ENCODE measurements at places on chromosomes 11 and 22.
A peak's percentile ranks its signal among the peaks of the same experiment; 100 is the strongest.

- peak; percentile 58 for DNase-seq
Measured at GRCh38 chr11:1830322-1831223, 4.2 kb upstream of the SYT8 start.

GRCh38 chr11:3920148-3920852 lies 64.8 kb downstream of the STIM1 start:
- no peak for DNase-seq

GRCh38 chr11:118914178-118914918 lies 11.4 kb downstream of the BCL9L start:
- DNase-seq, result peak; percentile 73

DNA sequence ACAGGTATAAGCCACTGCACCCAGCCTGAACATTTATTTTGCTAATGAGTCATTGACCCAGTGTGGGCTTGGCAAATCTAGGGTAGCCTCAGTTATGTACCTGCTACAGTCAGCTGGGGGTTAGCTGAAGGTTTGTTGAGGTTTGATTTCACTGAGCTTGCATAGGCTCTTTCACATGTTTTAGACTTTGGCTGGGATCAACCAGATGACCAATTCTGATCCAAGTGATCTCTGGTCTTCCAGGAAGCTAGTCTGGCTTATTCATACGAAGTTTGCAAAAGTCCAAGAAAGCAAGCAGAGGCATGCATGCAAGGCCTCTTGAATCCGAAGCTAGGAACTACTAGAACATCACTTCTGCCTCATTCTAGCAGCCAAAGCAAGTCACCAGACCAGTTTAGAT lies 21.0 kb downstream of the SERPING1 start:
- DNase-seq, result no peak

- no peak for DNase-seq
Measured at GRCh38 chr11:111674941-111675340, 72.7 kb downstream of the SIK2 start.

DNA sequence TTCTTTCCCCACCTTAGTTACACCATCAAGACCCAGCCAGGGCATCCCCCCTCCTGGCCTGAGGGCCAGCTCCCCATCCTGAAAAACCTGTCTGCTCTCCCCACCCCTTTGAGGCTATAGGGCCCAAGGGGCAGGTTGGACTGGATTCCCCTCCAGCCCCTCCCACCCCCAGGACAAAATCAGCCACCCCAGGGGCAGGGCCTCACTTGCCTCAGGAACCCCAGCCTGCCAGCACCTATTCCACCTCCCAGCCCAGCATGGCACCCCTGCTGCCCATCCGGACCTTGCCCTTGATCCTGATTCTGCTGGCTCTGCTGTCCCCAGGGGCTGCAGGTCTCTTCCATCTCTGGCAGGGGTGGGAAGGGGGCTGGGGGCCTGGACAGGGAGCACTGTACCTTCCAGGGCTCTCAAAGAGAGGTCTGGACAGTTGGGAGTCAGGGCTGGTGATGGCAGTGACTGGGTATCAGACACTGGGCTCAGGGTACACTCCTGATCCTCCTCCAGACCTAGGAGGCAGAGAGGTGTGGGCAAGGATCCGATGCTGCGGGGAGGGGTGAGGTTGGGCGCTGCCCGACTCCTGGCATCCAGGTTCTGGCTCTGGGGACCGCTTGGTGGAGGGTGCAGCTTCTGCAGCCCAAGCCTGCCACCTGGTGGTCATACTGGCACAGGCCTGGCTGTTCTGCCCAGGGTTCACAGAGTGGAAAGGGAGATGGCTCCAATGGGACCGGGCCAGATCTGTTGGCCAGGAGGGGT lies at the start of gene UPK2:
UPK2 (plus strand) TSS at position 205 of the 753 bp plus-strand sequence; CDS start at position 258, 53 bp downstream.
- DNase-seq, result peak; percentile 89

- peak; percentile 4 for DNase-seq
Measured at GRCh38 chr11:103325686-103326069, 216.5 kb downstream of the DYNC2H1 start.

DNA sequence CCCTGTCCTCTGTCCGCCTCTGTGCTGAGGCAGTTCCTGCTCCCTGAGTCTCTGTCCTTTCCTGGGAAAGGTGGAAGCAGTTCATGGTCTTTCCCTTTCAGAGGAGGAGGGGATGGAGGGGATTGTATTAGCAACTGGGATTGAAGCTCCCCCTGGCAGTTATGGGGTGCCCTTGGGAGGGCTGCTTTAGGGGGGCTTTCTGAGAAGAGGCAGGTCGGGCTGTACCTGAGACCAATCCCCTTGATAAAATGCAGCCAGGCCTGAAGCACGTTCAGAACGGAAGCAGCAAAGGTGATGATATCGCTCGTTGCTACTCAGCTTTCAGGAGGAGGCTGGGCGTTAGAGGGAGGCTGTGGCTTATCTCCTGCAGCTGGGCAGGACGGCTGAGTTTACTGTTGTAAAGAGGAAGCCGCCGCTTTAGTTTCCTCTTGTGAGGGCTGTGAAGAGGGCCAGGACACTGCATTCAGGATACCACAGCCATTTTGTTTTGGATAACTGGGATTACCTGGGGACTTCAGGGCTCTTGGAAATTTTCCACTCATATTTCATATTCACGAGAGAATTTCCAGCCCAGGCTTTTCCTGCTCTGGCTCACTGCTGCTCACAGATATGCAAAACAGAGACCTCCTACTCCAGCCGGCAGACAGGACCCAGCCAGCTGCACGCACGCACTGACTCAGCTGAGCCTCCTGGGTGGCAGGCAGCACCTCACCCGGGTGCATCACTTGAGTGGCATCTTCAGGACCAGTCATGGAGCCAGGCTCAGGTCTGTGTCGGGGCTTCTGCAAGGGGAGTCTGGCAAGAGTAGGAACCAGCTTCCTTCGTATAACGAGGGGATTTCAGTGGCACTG lies 798 bp downstream of the AMPD3 start:
- DNase-seq, result peak; percentile 64

- no peak for DNase-seq
Measured at GRCh38 chr22:37329238-37330140, 47.2 kb downstream of the CYTH4 start.

- no peak for DNase-seq
Measured at GRCh38 chr22:32721328-32722180, 80.0 kb upstream of the TIMP3 start.
